ENCODE measurements at places on chromosomes 12 and 14.

- DNase-seq = no peak
Measured at GRCh38 chr12:87280356-87280755, 748.8 kb downstream of the C12orf50 start.

- DNase-seq = no peak
Measured at GRCh38 chr12:70854881-70855568, 65.5 kb downstream of the PTPRR start.

DNA sequence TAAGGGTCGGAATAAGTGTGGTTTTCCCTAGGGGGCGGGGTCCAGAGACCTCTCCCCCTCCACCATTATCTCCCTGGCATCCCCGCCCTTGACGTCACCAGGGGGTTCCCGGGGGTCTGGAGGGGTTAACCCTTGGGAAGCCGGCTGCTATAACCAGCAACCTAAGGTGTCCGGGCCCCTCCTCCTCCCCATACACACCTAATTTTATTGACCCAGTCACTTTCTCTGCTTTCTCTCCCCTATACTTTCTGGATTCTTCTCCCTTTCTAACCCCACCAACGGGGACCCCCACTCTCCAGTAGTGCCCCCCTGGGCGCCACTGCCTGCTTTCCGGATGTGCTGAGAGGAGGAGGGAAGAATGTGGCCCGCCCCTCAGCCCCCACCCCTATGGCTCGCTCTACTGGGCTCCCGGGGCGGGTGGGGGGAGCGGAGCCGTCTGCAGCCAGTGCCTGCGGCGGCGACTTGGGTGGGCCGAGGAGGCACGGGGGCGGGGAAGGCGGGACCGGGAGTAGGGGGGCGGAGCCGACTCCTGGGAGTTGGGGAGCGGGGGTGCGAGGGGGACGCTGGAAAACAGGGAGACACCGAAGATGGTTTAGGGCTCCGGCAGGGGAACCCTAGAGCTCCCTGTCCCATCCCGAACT lies 1.8 kb downstream of the GLI1 start:
- peak; percentile 50 for DNase-seq

- no peak for DNase-seq
Measured at GRCh38 chr12:109963330-109963729, 32.8 kb downstream of the GIT2 start.

DNA sequence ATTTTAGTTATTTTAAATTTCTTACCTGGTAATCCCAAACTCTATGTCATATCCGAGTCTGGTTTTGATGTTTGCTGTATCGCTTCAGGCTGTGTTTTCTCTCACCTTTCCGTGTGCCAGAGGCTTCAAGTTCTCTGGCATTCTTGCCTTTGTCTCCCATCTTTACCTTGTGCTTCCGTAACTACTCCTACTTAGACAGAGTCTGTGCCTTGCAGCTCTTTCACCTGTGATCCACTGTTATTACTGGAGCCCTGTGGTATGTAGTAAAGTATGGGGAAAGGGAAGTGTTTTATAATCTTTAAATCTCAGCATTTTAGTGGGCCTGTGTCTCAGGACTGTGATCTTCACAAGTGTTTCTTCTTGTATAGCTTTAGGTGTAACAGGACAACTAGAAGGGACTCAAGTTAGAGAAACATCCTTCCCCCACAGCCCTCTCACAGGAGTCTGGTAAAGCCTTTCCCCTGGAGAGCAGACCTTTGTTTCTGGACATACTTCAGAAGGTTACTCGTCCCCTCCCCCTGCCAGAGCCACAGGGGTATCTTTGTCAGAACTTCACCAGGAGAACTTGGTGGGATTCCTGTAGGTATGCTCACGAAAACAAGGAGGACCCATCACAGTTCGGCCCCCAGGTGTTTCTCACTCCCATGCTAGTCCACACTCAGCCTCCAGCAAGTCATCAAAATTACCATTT lies 11.1 kb downstream of the IFNG start:
- DNase-seq = no peak

DNA sequence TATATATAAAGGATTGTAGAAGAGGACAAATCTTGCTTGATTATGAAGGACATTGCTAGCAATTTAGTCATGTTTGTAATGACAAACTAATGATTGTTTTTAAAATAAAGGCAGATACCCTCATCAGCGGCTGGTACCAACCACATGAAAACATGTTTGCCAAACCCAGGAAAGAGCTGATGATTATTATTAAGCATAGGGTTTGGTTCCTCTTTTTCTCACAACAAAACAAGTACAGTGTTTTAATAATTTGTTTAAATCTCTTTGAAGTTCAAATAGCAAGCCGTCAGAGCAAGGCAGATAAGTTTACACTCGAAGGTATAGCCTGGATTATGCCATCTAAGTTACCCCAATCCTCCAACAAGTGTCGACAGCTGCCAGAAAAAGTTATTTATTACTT lies 5.3 kb upstream of the SINHCAF start:
- DNase-seq = no peak

DNA sequence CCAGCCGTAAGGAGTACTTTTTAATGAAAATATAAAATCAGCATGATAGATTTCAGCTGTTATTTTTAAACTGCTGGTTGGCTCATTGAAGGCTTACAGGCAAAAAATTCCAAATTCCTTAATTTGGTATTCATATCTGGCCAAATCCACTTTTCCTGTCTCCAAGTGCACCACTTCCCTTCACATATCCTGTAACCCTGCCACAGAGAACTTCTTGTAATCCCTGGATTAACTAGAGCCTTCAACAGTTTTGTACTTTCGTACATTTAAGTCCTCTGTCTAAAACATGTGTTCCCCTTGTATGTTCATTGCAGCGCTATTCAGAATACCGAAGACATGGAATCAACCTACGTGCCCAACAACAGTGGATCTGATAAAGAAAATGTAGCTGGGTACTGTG lies 9.6 kb downstream of the PUS7L start:
- DNase-seq = no peak

DNA sequence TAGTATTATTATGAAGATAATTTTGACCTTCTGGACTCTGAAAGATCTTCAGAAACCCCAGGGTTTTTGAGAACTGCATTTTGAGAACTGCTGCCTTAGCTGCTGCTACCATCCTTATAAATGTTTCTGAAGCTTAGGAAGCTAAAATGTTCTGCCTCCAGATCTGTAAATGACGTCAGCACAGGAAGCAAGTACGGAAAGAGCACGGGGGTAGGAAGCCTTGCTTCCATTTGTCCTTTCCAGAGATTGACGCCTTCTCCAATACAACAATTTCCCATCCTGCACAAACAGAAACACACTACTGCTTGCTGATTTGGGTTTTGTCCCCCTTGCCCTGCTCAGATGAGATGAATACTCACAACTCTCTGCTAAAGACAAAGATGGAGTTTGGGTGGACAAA lies 17.9 kb downstream of the RAD52 start:
- no peak for DNase-seq

GRCh38 chr12:3134526-3135135 lies 57.5 kb downstream of the TSPAN9 start:
- no peak for DNase-seq

DNA sequence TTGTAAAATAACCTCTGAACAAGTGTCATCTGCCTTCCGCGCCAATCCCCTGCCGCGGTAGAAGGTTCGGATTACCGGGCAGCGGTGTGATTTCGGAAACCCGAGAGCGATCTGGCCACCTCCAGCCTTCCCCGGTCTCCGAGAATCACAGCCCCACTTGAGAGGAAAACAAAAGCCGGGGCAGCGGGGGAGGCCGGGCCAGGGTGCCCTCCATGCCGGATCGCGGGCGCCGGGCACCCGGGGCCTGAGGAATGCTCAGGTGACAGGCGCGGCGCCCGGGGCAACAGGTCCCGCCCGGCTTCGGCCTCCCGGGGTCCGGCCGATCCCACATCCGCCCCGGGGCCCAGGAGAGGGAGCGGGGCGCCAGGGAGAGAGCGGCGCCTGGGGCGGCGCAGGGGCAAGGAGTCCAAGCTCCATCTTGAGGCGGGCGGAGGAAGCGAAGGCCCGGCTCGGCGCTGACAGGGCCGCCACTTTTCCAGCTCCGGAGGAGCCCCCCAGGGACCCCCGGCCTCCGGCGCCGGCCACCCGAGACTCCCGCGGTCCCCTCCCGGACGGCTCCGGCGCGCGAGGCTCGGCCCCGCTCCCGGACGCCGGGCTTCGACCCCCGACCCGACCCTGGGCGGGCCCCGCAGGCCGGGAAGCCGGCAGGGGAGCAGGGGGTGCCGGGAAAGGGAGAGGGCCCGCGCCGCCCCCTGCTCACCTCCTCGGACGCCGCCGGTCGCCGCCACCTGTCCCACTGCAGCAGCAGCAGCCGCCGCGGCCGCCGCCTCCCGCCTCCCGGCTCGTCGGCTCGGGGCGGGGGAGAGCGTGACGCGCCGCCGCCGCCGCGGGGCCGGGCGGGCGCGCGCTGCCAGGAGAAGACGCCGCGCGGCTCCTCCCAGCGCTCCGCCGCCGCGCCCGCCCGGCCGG lies at the start of gene CLIP1:
TSS of gene CLIP1 (minus strand) at position 849 of the 909 bp plus-strand sequence. CDS start 42,217 bp downstream, outside the sequence.
- DNase-seq = peak; percentile 71

- DNase-seq = peak; percentile 91
Measured at GRCh38 chr12:48004053-48004941, at the start of gene COL2A1. TSS of gene COL2A1 (minus strand) at chr12:48004476. CDS start at chr12:48004321, 155 bp downstream.

GRCh38 chr12:112325157-112325556 lies 57.1 kb downstream of the HECTD4 start:
- DNase-seq = peak; percentile 27

- no peak for DNase-seq
Measured at GRCh38 chr14:51954657-51955056, 34.7 kb upstream of the RTRAF start.

Measured in NCI-H1417 (cell line).